ENCODE measurements at places on chromosomes 12 and 14. TPM values are rescaled to one million over a fixed set of nuclear protein-coding genes. Genes with fewer than 3 reads are reported as not detected.

DNA sequence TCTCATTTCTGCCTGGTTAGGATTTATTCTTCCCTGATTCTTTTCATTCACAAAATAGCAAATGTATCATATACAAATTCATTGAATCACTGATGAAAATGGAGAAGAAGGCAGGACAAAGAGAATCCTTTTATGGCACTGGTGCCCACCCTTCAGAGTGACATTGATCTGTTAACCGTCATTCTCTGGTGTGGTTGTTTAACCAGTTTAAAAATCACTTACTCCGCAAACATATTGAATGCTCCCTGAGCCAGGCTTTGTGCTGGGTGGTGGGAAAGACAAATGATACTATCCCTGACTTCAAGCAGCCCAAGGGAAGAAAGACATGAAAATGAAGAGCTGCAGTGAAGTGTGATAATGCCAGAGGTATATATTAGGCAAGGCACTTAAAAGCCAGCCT lies 187.5 kb upstream of the SLC38A2 start:
- DNase-seq = no peak

- no peak for DNase-seq
Observed at GRCh38 chr12:89448951-89449371, 75.6 kb downstream of the GALNT4 start.

DNA sequence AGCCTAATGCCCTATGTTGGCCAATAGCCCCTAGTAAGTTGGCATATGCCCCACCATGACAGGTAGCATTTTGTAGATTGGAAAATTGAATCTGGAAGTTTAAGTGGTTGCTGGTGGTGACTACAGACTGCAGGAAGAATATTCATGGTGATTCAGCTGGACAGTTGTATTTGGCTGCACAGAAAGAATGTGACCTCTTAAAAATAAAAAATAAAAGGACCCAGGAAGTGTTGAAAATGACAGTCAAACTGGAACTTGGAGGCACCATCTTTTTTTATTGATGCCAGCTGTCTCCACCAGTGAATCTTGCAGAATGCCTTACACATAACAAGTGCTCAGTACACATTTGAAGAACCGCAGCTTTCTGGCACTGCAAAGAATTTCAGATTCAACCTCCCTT lies 73.9 kb downstream of the PRMT8 start:
- no peak for DNase-seq

GRCh38 chr12:58310368-58310767 lies 369.0 kb downstream of the ATP23 start:
- DNase-seq = no peak

- DNase-seq = no peak
Observed at GRCh38 chr12:45010059-45010458, 40.8 kb downstream of the DBX2 start.

GRCh38 chr14:68688872-68689371 lies 103.9 kb downstream of the ZFP36L1 start:
- no peak for DNase-seq

Gene ETNK1
- 51.0 TPM for total RNA-seq

Gene NANOG
- 0.87 TPM for total RNA-seq

Gene HHIPL1
- total RNA-seq = 1.3 TPM

Gene CLEC4A
- total RNA-seq = 1.0 TPM
